ENCODE measurements at places on chromosomes 2 and 18. TPM values are rescaled to one million over a fixed set of nuclear protein-coding genes. Genes with fewer than 3 reads are reported as not detected.
A peak's percentile ranks its signal among the peaks of the same experiment; 100 is the strongest.

DNA sequence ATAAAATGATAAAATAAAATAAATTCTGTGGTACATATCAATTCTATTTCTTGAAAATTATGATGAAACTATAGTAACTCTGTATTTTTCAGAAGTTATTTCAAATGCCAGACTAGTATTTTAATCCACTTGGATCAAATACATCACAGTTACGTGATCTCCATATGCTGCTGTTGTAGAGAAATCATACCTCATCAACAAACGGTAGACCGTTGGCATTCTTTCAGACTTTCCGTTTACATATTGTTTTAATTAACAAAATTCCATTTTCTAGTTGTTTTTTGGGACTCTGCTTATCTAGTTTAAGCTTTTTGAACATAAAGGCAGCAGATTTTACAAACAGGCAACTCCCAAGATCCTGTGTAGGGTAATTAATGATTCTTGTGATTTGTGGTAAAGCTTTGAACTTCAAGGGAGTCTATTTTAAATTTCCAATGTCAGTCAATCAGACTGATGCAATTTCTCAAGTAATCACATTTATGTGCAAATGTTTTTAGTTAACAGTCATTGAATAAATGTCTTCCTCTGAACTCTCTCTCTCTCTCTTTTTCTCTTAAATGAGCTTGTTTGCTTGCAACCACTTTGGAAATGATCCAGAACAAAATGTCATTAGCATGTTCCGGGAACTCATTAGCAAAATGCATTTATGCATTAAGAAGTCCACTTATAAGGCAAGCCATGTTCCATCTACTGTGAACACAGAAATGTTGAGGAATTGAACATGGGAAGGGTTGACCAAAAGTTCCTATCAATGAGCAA, 31.8 kb downstream of the NYAP2 start:
- no peaks in the 10 kb centered on the region for H3K27me3 ChIP-seq
- H3K27ac ChIP-seq, result no peak overlapping the region
- DNase-seq, result no peak
- H3K4me3 ChIP-seq, result no peak overlapping the region
- no peaks in the 10 kb centered on the region for H3K36me3 ChIP-seq

The MRO gene
- total RNA-seq, result 0.77 TPM

DNA sequence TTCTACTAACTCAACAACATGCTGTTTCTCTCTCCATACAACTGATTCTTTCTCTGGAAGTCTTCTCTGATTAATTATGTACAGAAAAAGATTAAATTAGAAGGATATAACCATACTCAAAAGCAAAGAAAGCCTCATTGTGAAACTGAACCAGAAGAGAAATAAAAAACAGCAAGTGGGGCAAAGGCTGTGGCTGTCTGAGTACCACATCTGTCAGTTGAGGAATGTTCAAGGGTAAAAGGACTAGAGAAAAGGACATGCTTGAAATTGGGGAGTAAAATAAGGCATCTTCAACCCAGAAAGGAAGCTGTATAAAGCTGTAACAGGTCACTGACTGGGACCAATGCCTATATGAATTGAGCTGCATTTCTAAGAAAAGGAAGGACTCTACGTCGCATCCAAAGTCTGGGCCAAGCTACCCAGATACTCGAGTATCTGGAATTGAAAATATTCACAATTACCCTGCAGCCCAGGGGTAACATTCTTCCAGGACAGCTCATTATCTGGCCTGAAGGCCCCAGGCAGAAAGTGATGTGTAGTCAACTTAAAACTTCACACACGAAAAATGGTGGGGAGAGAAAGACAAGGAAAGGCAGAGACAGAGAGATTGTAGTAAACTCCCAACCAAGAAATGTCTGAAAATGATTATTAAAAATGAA, 356.0 kb upstream of the GALNT5 start:
- H3K4me3 ChIP-seq, result no peak overlapping the region
- H3K36me3 ChIP-seq, result no peaks in the 10 kb centered on the region
- H3K27me3 ChIP-seq, result no peaks in the 10 kb centered on the region
- DNase-seq, result no peak
- no peaks in the 10 kb centered on the region for H3K4me1 ChIP-seq
- no peak overlapping the region for H3K27ac ChIP-seq

DNA sequence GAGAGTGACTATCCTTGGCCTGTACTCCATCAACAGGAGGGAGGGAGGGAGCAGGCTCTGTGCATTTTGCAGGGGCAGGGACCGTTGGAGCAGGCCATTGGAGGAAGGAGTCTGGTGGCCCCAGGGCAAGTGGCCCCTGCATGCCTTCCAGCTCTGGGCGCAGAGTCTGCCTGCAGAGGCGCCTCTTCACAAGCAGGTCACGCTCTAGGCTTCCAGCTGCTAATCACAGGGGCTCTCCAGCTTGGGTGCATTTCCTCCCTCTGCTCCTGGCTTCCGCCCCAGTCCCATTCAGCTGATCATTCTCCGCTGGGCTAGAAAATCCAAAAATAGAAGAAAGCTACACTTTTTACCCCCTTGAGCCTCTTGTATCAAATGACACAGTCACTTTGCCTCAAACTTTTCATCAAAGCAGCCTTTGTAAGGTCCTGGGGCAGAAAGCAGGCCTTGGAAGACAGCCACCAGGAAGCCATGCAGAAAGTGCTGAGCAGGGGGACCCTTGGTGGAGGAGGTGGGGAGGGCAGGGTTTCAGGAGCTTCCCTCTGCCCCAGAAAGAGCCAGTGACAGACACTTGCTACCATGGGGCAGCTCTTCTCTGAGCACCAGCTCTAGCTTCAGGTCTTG, 11.3 kb downstream of the TMEM247 start:
- peaks cover 13% of the 10 kb centered on the region for H3K4me1 ChIP-seq
- no peaks in the 10 kb centered on the region for H3K27me3 ChIP-seq
- no peaks in the 10 kb centered on the region for H3K36me3 ChIP-seq

The ZRANB3 gene
- total RNA-seq, result 1.00 TPM

DNA sequence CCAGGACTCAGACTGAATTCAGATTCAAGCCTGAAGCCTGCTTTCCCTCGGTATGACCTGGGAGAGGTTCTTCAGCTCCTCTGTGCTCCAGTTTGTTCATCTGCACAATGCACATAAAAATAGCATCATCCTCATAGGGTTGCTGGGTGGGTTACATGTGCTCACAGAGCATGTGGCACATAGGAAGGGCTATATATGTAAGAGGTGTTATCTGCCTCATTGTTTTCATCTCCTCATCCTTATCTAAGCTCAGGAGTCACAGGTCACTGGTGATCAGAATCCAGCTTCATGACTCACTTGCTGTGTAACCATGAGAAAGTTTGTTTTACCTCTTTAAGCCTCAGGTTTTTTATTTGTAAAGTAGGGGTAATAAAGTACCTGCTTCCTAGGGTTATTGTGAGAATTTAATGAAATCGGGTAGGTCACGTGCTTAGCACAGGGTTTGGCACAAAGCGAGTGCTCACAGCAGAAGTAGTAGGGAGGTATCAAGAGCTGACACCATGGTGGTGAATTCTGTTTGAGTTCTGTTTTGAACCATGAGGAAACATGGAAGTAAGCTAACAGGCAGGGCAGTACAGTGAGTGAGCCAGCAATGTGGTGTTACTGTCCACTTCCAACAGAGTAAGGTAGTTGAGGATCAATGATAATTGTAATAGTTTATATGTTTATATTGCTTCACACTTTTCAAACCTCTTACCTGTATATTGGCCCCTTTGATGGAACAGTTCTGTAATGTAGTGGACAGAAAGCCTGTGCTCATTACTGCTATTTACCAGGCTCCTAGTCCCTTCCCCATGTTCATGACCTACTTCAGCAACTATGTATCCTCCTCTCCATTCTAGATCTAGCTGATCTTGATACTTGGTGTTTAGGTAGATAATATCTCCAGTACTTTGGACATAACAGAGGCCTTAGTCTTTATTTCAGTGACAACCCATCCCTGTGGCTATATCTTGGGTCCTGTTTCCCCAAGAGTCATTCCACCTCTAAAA, 141.4 kb upstream of the LTBP1 start:
- H3K4me3 ChIP-seq, result no peak overlapping the region
- H3K4me1 ChIP-seq, result no peaks in the 10 kb centered on the region
- no peaks in the 10 kb centered on the region for H3K27me3 ChIP-seq
- no peak overlapping the region for H3K27ac ChIP-seq

- no peaks in the 10 kb centered on the region for H3K36me3 ChIP-seq
- no peak for DNase-seq
- H3K27me3 ChIP-seq, result no peaks in the 10 kb centered on the region
- H3K4me1 ChIP-seq, result no peaks in the 10 kb centered on the region
- no peak overlapping the region for H3K4me3 ChIP-seq
- no peak overlapping the region for H3K27ac ChIP-seq
Measured at GRCh38 chr2:216064014-216064630, 17.5 kb downstream of the PECR start.

DNA sequence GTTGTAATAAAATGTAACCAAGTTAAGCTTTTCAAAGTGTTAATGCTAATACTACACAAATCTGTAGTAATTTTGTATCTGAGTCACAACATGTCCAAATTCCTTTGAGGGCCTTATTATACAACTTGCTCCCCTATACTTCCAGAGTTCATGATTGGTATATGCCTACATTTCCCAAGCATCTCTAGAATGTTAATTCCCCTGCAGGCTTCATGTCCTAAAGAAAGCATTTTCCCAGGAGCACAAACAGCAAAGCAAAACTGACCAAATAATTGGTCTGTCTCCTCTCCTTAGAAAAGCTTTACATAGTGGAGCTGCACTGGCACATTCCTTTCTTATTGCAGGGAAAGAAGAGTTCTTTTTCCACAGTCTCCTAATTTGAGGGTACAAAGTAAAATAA, 3.7 kb downstream of the ALS2 start:
- no peak overlapping the region for H3K4me3 ChIP-seq
- H3K4me1 ChIP-seq, result peaks cover 19% of the 10 kb centered on the region
- H3K27me3 ChIP-seq, result no peaks in the 10 kb centered on the region
- no peaks in the 10 kb centered on the region for H3K36me3 ChIP-seq
- no peak overlapping the region for H3K27ac ChIP-seq
- no peak for DNase-seq

The SLC19A3 gene
- total RNA-seq, result 53.4 TPM

- no peaks in the 10 kb centered on the region for H3K4me1 ChIP-seq
- H3K27me3 ChIP-seq, result no peaks in the 10 kb centered on the region
- H3K36me3 ChIP-seq, result no peaks in the 10 kb centered on the region
- no peak overlapping the region for H3K4me3 ChIP-seq
- no peak overlapping the region for H3K27ac ChIP-seq
Measured at GRCh38 chr2:213914510-213914909, 496.3 kb upstream of the VWC2L start.

- DNase-seq, result peak; percentile 78
- H3K4me3 ChIP-seq, result no peak overlapping the region
- peak overlapping the region; percentile 17 for H3K27ac ChIP-seq
Measured at GRCh38 chr2:207869784-207870778, 100.4 kb upstream of the FZD5 start.

DNA sequence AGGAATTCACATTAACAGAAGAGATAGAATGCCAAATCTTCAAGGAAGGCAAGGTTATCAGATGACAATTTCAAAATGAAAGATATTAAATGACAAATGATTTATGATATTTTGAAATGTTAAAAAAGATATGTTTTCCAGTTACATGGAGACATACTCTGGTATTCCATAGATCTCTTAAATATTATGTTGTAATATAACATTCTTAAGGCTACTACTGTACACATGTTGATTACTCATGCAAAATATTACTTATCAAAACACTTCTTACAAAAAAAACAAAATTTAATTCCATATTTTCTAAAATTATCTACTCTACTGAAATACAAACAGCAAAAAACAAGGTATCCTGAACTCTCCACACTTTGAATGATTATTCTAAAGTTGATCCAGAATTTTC, 22.9 kb downstream of the RTTN start:
- H3K4me3 ChIP-seq, result no peak overlapping the region
- no peaks in the 10 kb centered on the region for H3K27me3 ChIP-seq
- no peaks in the 10 kb centered on the region for H3K4me1 ChIP-seq
- peaks cover 6% of the 10 kb centered on the region for H3K36me3 ChIP-seq
- H3K27ac ChIP-seq, result no peak overlapping the region
- no peak for DNase-seq

The SPC25 gene
- 0.63 TPM for total RNA-seq

Data from upper lobe of left lung (tissue), 6 donors.